ENCODE measurements at places on chromosomes 1 and 21.

DNA sequence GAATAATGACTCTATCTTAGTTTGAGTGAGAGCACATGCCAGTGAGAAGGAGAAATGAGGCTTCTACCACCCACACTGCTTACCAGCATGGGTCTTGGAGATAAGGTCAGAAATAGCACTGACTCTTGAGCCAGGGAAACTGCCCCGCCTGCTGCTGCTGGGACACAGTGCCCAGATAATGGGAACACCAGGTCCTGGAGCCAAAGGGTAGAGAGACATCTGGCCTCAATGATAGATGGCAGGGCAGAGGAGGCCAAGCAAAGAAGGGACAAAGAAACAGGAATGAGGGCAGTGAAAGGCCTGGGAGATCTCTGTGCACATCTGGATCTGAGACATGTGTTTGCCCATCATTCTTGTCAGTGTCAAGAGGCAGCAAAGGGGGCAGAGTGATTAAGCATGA lies 97.4 kb downstream of the MIS18A start:
- DNase-seq = no peak

- DNase-seq = no peak
Observed at GRCh38 chr1:229248821-229249817, 21.8 kb upstream of the RAB4A start.

- peak; percentile 60 for DNase-seq
Observed at GRCh38 chr1:211551638-211552460, 27.1 kb downstream of the SLC30A1 start.

GRCh38 chr1:53120659-53121058 lies 21.8 kb downstream of the SLC1A7 start:
- DNase-seq = no peak

- no peak for DNase-seq
Observed at GRCh38 chr21:41519806-41520559, 12.0 kb upstream of the TMPRSS2 start.
